Right lobe of liver (tissue), 6 donors: ENCODE measurements at places on chromosomes 6 and 20.

- DNase-seq, result peak; percentile 67
Observed at GRCh38 chr6:169722362-169723199, 1.7 kb downstream of the PHF10 start.

- DNase-seq, result no peak
Observed at GRCh38 chr6:24441599-24441904, 38.8 kb downstream of the MRS2 start.

DNA sequence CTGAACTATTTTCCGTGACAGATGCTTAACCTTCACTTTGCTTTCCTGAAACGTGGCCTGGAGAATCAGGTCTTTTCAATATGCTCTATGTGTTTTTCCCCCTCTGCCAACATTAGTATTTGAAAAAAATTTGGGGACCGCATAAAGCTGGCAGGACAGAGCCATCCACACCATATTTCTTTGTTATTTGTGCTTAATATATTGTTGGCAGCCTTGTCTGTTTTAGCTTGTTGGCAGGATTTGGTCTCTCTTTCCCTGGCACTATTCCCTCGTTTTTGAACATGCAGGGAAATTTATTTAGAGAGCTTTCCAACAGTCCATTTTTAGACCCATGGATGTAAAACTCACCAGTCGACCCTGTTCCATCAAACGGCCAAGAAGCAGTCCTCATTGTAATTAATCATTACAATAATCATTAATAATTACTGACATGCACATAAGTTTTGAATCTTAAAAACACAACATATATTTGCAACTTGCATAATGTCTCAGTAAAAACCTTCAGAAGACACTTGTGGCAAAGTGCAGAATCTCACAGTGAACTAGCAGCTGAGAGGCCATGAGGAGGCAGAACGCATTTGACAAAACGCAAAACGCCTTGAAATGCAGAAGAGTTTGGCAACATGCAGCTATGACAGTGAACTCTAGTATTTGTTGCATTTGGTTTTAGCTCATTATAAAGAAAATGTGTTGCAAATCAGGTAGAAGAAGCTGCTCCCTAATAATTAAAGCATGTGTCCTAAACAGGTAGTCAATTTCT lies 514.2 kb downstream of the C6orf118 start:
- DNase-seq, result no peak

DNA sequence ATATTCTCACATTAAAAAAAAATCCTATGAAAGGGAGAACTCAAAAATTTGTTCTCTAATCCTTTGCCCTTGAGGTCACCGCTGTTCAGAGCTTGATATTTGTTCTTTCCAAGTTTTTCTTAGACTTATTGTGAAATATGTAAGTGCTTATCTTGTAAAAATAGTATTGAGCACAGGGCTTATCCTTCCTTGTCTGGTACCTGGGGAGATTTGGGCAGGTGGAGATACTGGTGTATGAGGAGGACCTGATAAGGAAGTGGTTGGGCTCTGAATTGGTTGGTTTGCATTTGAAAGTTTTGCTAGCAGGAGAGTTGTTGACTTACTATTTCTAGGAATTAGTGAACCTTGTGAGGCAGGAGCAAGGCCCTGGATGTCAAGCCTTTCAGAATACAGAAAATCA lies 28.9 kb upstream of the ANKEF1 start:
- DNase-seq, result no peak

DNA sequence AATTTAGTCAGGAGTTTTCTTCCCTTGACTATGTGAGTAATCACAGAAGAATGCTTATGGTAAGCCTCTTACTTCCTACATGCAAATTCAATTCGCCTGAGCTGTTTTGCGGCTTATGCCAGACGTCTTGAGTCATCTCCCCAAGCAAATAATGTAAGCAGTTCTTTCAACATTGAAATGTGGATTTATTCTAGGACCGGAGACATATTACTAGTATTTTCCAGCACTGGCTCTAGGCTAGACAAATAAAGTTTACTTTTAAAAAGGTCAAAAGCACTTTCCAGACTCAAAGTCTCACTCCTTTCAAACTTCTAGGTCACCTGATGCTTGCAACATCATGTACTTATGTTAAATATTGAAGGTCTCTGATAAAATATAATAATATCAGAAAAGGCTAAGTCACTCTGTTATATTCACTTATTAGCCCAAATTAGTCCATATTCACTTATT lies 38.1 kb upstream of the NOX3 start:
- no peak for DNase-seq

DNA sequence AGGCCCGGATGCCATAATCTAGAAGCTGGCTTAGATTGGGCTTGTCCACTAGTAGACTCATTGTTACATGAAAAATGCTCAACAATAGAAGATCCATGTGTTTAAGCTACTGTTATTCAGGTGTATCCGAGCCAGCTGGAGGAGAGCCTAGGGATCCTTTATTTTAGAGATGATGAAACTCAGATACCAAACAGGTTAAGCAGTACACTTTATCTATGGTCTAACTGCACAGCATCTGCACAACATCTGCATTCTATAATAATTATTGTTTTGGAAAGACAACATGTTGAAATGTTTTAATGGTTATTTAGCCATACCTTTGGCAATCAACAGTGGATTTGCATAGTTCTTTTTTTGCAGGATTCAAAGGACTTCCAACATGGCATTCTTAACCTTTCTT lies 134.1 kb downstream of the RFPL4B start:
- no peak for DNase-seq

DNA sequence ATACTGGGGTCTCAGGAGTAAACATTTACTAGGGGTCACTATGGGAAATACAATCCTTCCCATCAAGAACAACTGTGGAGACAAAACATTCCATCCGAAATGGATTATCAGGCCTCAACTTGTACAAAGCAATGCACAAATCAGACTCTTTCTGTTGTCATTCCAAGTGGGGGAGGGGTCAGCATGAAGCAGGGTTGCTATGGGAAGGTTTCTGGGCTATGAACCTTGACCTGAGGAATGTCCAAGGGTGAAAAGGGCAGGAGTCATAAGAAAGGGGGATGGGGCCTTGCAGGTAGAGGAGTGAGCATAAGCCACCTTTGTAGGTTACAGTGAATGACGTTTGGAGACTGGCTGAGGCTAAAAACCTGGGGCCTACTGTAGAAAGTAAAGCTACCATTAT lies 3.1 kb downstream of the METTL24 start:
- no peak for DNase-seq

DNA sequence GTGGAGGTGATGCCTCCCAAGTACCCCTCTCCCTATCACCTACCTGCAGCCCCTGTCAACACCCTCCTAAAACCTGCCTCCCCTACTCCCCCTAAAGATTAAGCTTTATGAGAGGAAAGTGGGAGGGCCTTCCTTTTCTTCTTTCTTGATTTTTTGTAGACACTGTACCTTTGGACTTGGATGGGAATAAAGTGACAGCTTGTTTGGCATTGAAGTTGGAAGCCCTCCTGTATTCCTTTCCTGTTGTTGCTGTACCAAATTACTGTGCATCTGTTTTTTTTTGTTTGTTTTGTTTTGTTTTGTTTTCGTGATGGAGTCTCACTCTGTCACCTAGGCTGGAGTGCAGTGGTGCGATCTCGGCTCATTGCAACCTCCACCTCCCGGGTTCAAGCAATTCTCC lies 99.3 kb upstream of the NFATC2 start:
- no peak for DNase-seq

DNA sequence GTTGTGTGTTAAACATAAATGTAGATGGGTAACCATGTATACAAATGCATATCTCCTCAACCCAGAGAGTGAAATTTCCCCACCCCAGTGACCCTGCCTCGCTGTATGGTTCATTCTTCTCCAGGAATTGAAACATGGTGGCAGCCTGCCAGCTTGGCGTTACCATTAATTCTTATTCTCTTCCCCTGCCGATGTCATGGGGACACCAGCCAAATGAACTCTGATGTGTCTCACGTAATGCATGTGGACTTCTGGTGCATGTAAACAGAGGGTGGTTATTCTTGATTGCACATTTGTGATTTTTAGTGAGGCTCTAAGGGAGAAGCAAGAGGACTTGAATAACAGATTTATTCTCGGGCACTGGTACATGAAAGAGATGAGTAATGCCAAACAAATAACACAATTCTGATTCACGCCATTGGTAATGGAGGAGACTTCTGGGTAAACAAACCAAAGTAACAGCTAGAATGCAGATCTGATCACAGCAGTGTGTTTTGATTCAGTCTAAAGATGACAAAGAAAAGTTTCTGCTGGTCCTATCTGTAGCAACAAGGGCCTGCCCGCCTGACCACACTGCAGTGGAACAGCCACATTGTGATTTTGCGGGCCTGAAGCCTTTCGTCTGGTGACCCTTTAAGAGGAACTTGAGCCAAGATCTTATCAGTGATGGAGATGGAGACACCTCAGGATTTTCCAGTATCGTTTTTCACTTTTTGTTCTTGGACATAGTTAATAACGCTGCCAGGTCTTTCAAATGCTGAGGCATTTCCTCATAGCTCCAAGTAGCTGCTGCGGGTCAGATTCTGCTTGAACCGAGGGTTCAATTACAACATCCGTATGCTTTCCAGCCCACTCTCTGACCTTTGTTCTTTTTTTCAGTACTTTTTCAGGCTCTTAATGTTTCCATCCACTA lies 171.8 kb upstream of the AKAP12 start:
- peak; percentile 88 for DNase-seq
